ENCODE measurements at places on chromosomes 11 and 22.

DNA sequence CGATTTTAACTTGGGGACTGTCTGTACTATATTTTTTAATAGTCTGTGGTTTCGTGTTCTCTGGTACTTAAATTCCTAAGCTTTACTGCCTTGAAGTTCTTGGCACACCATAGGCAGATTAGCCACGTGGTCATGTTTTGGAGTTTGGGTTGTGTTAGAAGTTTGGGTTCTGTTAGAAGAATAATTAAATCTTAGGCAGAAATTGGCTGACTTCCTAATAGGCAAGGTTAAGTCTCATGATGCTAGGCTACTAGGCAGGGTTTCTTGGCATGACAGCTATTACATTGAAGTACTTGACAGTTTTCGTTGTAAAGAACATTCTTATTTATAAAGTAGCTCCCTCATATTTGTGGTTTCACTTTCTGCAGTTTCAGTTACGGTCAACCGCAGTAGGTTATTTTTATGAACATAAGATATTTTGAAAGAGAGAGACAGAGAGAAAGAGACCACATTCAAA lies 30.0 kb upstream of the MMP7 start:
- DNase-seq = peak; percentile 64

- DNase-seq = no peak
These were observed 48.6 kb upstream of the OLFML1 start for GRCh38 chr11:7436657-7437056.

DNA sequence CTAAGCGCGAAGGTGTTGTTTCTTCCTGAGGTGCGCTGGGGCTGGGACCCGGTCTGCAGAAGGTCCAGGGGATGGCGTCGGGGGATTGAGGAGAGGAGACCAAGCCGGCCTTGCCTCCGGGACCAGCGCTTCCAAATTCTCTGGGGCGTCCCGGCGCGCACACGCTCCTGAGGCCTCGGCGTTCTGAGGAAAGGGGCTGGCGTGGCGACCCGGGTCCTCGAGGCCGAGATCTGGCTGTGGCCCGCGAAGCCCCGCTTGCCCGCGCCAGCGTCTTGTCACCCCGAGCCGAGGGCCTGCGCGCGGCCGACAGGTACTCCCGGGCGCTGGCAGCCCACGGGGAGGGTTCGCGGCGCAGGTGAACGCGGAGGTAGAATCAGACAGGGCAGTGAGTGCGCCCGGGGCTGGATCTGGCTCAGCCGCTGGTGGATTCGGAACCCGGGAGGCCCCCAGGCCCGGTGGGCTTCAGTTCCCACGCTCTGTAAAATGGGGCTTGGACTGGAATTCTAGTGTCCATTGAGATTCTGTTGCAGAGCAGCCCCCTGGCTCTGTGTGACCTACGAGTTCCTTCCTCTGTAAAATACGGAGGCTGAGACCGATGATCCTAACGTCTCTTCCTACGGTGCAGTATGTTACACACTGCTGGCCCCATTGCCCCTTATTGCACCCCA lies 14.7 kb downstream of the SSH3 start:
- DNase-seq = no peak

GRCh38 chr11:122108192-122108799 lies 7.7 kb downstream of the BLID start:
- peak; percentile 63 for DNase-seq

DNA sequence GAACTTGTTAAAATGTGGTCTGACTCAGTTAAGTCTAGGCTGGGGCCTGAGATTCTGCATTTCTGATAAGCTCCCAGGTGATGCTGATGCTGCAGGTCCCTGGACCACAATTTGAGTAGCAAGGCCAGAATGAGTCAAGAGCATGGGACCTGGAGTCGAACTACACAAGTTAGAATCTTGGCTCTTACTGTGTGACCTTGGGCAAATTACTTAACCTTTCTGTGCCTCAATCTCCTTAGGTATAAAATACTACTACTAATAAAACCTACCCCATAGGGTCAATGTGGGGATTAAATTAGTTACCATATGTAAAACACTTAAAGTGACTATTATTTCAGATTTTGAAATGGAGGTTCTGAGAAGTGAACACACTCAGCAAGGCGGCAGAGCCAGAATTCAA lies 34.3 kb downstream of the GDPD5 start:
- DNase-seq = no peak

DNA sequence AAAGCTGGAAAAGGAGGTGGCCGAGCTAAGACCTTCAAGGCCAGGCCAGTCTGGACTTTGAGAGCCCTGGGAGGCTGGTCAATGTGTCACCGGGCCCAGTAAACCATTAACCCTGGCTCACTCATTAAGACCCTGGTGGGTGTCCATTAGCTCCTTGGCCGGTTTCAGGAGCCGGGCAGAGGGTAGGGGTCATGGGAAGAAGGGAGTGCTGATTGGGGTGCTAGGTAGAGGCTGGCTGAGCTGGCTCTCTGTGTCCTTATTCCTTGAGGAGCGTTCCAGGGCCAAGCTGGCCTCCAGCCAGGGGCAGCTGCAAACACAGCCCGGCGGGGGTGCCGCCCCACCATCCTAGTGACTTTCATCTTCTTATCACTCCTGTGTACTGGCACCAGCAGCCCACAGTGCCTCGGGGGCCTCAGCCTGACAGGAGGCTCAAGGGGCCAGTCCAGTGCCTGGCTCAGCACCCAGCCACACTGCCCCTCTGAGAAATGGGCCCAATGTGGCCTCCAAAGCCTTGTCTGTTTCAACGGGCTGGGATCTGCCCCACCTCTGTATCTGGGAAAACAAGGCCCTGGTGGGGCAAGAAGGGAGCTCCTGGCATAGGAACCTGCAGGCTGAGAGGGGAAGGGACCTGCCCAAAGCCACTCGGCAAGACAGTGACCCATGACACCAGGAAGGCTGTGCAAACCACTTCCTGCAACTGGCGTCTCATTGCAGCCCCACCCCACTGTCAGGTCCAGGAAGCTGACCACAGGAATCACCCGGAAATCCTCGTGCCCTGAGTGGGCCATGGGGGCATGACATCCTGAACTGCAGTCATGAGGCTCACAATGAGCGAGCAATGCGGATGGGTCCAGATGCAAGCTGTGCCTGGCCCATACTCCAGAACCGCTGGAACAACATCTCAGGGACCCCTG lies 15.1 kb upstream of the RGL4 start:
- no peak for DNase-seq

GRCh38 chr11:27210531-27210930 lies 152.5 kb downstream of the CCDC34 start:
- DNase-seq = no peak

GRCh38 chr11:96177146-96177545 lies 165.8 kb downstream of the MAML2 start:
- DNase-seq = no peak

- DNase-seq = no peak
These were observed 992 bp downstream of the LRFN4 start for GRCh38 chr11:66857927-66858185.

- DNase-seq = peak; percentile 5
These were observed 8.8 kb upstream of the MED17 start for GRCh38 chr11:93775289-93775688.

GRCh38 chr11:2794046-2794967 lies 91.3 kb downstream of the CDKN1C start:
- DNase-seq = no peak

DNA sequence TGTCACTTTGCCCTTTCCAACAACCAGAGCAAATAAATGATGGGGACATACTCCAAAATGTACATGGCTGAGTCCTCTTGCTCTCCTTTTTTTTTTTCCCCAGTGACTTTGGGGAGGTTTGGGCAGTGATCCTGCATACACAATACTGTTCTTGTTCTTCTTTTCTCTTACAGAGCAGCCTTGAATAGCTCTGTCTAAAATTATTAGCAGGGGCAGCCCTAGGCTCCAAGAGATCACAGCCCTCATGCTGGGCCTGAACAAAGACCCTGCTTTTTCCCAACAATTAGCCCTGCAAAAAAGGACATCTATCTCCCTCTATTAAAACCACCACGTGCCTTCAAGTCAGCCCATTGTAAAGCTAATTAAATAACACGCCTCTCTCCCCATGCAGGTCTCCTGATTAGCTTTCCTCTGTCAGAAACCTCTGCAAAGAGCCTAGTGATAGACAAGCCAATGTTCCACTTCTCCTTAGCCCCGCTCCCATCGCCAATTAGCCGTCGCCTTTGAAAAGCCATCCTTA lies 54.7 kb downstream of the ETS1 start:
- no peak for DNase-seq
